AG09319 (cell line): ENCODE measurements at places on chromosomes 16 and 17.

DNA sequence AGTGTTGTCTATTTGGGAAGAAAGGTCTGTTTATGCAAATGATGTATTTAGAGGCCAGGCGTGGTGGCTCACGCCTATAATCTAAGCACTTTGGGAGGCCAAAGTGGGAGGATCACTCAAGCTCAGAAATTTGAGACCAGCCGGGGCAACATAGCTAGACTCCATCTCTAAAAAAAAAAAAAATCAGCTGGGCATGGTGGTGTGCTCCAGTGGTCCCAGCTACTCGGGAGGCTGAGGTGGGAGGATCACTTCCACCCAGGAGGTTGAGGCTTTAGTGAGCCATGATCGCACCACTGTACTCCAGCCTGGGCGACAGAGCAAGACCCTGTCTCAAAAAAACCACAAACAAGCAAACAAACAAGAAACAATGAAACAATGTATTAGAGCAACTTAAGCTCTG lies 18.9 kb upstream of the HEATR3 start:
- no peak for DNase-seq

- no peak for DNase-seq
Observed at GRCh38 chr16:31268033-31268365, 8.2 kb downstream of the ITGAM start.

GRCh38 chr16:68676113-68676860 lies 31.2 kb downstream of the CDH3 start:
- DNase-seq, result no peak

DNA sequence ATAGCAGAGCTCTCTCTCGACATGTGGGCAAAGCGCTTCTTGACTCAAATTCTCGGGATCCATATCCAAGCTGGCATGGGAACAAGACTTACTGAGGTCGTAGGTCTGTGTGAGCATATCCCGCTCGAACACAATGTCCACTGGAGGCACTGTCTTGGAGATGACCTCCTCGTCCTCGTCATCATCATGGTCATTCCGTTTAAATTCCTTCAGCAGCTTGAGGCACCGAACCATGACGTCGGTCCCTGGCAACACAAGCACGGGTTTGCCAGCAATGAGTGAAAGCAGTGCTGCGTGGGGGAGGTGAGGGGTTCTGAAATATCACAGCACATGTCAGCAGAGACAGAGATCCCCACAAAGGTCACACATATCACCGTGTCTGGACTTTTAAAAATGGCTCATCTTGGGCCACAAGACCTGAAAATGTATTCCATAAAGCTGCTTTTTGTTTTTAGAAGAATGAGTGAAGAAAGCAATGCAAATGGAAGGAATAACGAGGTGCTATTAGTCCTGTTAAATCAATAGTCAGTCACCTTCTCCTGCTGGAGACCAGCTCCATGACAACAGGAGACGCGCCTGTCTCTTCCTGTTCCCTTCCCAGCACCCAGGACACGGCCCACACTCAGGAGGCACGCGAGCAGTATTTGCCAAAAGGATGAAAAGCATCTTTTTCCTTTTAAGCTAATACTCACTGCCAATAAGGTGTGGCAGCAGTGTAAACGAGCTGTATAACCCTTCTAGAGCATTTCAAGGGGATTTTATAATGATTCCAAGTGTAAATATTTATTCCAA lies 37.9 kb downstream of the GTF3C1 start:
- DNase-seq, result no peak

- peak; percentile 57 for DNase-seq
Observed at GRCh38 chr17:4833941-4834680, 971 bp downstream of the MINK1 start.

DNA sequence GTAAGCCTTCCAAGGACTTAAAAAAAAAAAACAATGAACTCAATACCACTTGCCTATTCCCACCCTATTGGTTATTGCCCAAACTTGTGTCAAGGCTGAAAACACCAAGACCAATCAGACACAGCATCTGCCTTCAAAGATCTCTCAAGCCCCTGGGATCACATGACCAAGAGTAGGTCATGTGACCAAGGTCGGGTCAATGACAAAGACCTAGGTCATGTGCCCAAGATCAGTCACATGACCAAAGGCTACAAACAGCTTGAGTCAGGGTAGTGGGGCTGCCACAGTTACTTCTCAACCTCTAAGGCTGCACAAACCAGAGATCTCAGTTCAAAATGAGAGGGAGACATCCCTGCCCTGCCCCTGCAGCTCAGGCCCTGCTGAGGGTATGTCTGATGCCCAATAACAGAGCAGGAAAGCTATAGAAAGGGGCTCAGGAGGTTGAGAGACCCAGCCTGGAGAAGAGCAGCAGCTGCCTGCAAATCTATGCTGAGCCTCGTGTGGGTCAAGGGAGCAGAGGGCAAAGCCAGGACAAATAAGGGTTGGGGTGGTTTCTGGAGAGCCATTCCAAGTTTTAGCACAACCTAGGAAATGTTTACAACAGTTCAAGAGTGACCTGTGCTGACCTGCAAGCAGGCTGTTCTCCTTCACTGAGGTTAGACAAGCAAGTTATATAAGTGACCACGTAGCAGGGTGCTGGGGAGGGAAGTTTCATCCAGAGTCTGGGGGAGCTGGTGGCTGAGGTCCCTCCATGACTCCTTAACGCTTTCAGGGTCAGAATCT lies 48.8 kb downstream of the PIMREG start:
- no peak for DNase-seq

DNA sequence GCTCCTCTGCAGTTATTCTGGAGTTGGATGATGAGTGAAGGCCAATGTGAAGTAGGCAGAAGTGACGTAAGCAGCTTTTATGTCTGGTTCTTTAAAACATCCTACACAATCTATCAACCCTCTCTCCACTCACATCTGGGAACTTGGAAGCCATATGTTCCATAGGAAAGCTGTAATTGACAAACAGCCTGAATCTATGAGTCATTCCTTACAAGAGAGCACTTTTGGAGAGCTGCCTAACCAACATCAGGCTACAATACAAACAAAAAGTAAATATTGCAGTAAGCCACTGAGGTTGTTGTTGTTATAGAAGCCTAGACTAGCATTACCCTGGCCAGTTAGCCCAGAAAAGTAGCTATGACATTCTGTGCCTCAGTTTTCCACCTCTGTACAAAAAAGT lies 5.9 kb downstream of the CCL7 start:
- peak; percentile 87 for DNase-seq

GRCh38 chr16:8859913-8860881 lies 8.6 kb downstream of the CARHSP1 start:
- DNase-seq, result no peak

DNA sequence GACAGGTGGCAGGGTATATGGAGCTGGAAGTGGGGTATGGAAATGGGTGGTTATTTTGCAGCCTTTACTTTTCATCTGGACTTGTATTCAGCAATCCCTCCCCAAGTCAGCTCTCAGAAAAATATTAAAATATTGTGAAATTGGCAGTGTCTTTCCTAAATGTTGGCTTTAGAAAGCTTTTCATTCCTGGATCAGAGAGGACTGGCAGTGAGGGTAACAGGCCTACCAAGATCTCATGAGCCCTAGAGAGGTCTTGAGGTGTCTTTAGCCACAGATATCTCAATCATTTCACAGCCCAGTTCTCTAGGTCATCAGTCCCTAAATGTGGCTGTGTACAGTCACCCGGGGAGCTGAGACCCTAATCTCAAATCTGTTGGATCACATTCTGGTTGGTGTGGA lies 22.5 kb downstream of the SLC7A6OS start:
- DNase-seq, result no peak

DNA sequence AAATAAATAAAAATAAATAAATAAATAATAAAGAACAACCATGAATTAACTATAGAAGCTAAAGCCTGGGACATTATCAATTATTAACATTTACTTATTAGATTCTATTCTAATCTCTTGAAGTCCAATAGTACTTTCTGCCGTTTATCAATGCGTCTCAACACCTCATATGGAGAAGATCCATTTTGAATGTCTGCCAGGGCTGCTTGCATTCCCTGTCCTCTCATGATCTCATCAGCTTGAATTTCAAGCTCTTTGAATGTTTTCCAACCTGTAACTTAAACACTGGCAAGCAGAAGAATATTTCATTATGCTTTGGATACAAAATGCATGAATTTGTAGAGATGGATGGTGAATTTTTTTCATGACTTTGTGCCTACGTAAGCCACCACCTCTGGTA lies 191.9 kb upstream of the ANKFN1 start:
- no peak for DNase-seq
